Stimulated activated CD4-positive, alpha-beta T cell treated with anti-CD3 and anti-CD28 coated beads, Interleukin-1b, Interleukin-23, amount 100 ng/mL, for 4 hours (primary cell): ENCODE measurements at places on chromosomes 1 and 21.

- DNase-seq = no peak
These were observed 58.6 kb downstream of the USP24 start for GRCh38 chr1:55156608-55157007.

GRCh38 chr1:175099916-175100315, 32.3 kb downstream of the TNN start:
- DNase-seq = no peak

DNA sequence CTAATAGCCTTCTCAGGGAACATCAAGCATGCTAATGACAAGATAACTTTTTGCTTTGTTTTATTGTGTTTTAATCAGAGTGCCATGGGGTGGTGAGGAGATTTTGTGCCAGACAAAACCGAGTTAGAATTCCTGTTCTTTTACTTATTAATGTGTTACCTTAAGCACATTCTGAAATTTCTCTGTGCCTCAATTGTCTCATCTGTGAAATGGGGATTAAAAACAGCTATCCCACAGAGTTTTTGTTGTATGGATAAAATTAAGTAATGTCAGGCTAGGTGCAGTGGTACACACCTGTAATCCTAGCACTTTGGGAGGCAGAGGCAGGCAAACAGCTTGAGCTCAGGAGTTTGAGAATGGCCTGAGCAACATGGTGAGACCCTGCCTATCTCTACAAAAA, 138.0 kb downstream of the PROX1 start:
- no peak for DNase-seq

GRCh38 chr1:153415850-153416570, at the start of gene S100A7A:
Gene S100A7A (plus strand): TSS chr1:153416520. CDS start chr1:153418083, 1,563 bp downstream.
- no peak for DNase-seq

DNA sequence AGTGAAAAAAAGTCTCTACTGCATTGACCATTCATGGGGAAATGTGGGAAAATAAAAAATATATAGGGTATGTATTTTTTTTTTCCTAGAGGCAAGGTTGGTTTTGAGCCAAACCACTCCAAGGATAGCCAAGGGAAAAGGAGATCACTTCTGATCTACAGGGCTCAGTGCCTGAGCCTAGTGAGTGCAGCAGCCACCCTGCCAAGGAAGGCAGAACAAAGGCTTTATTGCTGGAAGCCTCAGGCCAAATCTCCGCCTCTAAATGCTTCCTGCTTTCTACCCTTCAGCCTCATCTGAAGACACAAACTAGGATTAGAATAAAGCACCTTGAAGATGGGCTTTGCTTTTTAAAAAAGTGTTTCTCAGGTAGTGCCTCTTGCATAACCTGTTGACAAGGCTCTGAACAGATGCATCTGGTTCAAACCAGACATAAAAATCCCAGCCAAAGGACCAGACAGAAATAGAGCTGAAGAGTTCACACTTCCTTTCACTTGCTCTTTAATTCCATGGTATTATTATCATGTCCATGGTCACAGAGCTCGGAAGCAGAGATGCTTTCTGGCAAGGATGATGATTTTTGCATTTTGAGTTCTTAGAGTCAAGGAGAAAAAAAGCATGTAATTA, 10.5 kb downstream of the C1orf115 start:
- no peak for DNase-seq

GRCh38 chr21:7951854-7952519, 2569.4 kb upstream of the TPTE start:
- DNase-seq = no peak

GRCh38 chr1:36320291-36320761, 3.1 kb downstream of the EVA1B start:
- no peak for DNase-seq

DNA sequence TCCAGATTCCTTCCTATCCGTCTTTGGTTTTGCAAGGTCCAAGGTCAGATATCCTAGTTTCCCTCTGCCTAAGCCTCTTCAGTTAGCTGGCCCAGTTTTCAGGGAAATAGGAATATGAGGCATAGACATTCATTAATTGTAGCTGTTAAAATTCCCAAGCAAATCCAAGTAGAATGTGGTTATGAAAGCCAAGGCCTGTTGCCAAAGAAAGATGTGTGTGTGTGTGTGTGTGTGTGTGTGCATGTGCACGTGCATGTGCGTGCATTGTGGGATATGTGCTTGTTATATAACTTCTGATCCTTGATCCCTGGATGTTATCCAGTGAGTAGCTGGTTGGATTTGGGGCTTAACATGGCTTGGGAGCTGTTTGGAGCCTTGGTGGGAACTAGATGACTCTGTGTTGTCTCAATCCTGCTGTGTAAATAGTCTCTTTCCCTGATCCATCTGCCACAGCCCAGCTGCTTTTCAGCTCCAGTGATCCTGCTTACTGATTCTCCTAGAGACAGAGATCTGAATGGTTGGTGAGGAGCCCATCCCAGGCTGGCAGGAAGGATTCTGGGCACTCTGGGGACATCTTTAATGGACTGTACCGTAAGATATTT, 70.6 kb upstream of the GCLM start:
- no peak for DNase-seq

DNA sequence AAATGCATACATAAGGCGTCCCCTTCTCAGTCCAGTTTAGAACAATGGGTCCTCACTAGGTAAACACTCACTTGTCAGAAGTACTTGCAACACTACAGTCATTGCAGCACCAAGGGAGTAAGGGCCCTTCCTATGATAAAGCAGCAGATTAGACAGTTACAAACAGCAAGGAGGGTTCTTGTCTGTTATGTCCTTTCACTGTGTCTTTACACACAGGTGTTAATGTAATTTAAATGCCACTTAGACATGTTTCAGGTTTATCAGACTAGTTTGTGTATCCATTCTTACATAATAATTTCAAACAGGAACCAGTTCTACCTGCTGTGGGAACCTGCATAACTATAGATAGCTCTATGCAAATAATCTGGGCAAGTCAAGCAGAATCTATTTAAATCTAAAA, 105.6 kb upstream of the USH2A start:
- no peak for DNase-seq

- DNase-seq = no peak
These were observed 29.1 kb downstream of the MAP3K21 start for GRCh38 chr1:233356705-233356987.

DNA sequence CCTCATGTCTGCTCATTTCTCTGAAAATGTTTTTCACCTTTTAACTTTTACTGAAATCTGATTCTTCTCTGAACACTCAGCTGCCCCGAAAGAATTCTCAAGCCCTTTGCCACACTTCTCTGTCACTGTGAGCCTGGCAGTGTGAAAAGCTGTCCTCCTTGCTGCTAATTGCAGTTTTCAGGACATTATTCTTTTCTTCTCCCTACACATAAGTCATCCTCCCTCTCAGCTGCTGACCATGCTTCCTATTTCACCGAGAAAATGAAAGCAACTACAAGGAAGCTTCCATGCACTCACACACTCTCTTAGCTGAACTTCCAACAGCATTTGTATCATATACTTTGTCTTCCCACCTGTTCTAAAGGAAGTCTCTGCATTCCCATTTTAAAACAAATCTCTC, 15.8 kb downstream of the OLFM3 start:
- no peak for DNase-seq

- DNase-seq = no peak
These were observed 14.0 kb downstream of the OR2G6 start for GRCh38 chr1:248521856-248522255.

- DNase-seq = no peak
These were observed 6.2 kb upstream of the YRDC start for GRCh38 chr1:37814252-37814651.

DNA sequence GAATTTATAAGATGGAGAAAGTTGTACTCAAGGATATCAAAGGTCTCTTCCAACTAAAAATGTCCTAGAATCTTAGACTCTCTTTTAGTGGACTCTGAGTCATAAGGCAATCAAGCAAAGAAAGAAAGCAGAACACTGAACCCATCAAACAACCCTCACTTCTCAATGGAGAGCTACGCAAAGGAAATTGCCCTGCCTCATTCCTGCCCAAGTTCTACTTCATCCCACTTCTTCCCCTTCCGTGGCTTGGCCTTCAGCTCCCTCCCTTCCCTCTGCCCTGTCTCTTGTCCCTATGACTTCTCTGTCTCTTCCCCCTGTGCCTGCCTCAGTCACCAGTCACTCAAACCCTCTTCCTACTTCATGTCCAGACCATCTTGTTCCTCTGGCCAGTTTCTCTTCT, 58.5 kb downstream of the RIMS3 start:
- no peak for DNase-seq

DNA sequence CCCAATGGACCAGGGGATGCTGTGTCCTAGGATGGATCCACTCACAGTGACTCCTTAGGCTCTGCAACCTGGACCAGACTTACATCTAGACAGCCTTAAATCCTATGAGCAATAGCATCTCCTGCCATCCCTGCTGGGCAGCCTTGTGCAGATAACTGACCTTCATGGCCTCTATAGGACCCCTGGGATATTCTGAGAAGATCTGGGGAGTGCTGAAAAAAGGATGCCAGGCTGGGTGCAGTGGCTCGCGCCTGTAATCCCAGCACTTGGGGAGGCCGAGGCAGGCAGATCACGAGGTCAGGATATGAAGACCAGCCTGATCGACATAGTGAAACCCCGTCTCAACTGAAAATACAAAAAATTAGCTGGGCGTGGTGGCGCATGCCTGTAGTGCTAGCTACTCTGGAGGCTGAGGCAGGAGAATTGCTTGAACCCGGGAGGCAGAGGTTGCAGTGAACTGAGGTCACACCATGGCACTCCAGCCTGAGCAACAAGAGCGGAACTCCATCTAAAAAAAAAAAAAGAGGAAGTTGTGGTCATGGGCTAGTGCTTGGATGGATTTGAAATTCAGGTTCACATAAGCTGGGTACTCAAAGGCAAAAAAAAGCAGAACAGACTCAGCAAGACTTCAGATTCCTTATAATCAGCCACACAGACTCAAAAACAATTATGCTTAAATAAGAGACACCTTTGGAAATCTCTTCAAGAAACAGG, 10.9 kb upstream of the SH2D1B start:
- DNase-seq = no peak

DNA sequence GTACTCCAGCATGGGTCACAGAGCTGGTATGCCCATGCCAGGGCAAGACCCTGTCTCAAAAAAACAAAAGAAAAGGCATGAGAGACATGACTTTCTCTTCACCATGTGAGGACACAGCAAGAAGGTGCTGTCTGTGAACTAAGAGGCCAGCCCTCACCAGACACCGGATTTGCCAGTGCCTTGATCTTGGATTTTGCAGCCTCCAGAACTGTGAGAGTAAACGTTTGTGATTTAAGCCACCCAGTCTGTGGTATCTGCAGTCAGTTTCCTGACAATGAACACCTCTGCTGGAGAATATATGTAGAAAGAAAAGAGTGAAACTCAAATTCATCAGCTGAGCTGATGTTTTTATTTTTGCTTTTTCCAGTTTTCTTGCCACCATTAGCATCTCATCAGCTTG, 166.3 kb upstream of the RAB4A start:
- no peak for DNase-seq

GRCh38 chr1:42953182-42954180, 5.2 kb downstream of the SLC2A1 start:
- no peak for DNase-seq

DNA sequence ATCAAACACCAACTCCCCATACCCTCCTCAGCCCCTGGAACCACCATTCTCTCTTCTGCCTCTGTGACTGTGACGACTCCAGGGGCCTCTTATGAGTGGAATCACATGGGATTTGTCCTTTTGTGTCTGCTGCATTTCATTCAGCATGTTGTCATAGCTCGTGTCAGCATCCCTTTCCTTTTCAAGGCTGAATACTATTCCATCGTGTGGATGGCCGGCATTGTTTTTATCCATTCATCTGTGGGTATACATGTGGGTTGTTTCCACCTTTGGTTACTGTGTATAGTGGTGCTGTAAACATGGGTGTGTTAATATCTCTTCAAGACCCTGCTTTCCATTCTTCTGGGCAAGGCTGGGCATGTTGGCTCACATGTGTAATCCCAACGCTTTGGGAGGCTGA, 17.1 kb upstream of the OBSCN start:
- no peak for DNase-seq

- no peak for DNase-seq
These were observed 27.4 kb downstream of the MAP7D1 start for GRCh38 chr1:36183309-36183856.

DNA sequence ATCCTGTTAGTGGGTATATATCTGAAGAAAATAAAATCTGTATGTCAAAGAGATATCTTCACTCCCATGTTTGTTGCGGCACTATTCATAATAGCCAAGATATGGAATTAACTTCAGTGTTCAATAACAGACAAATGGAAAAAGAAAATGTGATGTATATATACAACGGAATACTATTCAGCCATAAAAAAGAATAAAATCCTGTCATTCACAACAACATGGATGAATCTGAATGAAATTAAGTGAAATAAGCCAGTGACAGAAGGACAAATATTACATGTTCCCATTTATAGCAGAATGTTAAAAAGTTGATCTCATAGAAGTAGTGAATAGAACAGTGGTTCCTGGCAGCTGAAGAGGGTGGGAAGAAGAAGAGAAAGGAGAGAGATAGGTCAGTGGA, 239.1 kb upstream of the RUNX1 start:
- no peak for DNase-seq

DNA sequence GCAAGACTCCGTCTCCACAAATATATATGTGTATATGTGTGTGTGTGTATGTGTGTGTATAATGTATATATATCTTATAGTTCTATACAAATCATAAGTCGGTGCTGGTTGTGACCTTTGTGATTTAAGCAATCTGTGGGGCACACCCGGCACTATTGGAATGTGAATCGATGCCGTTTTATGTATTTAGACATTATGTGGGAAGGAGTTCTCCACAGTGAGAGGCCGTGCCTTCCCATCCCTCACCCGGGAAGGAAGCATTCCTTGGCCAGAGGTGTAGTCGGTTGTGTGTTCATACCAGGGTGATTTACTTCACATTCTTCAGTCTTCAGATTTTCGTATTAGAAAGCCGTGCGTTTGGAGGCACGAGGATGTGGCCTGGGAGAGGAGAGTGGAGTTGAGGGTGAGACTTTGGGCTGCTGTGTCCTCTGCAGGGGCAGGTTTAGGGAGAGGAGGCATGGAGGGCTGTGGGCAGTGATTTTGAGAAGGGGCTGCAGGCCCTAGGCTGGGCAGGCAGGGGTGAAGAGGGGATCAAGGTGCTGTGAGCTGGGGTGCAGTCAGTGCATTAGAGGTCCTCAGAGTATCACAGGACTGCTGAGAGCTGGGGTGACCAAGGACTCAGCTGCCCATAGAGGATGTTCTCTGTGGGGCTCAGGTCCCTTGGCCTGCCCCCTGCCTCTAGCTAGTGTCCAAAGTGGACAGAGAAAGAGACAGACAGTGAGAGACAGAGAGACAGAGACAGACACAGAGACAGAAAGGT, 57.7 kb downstream of the TRIM11 start:
- no peak for DNase-seq
